ENCODE measurements at places on chromosomes 12 and 14. TPM values are rescaled to one million over a fixed set of nuclear protein-coding genes. Genes with fewer than 3 reads are reported as not detected.

DNA sequence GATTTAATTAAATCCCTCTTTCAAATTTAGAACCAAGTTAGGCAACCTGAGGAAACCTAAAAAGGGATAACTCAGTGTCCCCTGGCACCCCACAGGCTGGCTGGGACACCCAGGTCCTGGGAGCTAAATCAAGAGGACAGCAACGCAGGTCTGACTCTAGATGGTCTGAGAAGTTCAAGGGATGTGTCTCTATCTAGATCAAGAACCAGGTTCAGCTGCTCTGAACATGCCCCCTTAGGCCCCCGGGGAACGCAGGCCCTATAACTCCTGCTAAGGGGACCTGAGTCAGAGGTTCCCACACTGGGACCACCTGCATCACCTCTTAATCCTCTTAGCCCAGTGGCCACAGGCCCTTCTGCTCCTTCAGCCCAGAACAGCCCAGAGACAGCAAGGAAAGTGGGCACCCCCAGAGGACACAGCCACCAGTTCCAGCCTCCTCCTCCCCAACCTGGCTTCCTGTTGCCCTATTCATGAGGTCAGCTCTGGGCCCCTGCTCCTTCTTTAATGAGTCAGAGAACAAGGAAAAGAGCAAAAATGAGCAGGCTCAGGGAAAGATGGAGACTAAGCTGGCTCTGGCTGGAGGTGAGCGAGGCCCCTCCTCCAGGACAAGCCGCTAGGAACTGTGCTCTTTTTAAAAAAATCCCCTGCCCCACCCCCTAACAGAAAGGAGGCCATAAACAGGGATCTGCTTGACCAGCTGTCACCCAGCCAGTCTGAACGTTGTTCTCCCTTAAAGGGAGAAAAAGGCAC is 10.8 kb downstream of the PITPNM2 start:
- no peak for DNase-seq

Gene C12orf56
- not detected for total RNA-seq

Gene BRI3BP
- 4.3 TPM for total RNA-seq

- DNase-seq: no peak
These were observed 1123.0 kb downstream of the VRK1 start for GRCh38 chr14:97920201-97920600.

GRCh38 chr14:39107591-39107996 is 4.6 kb upstream of the SEC23A start:
- DNase-seq: no peak

Measured in left ventricle myocardium inferior (tissue), 1 donor.